ENCODE measurements at places on chromosomes 6 and 20. TPM values are rescaled to one million over a fixed set of nuclear protein-coding genes. Genes with fewer than 3 reads are reported as not detected.

Gene LPA
- 0.21 TPM for total RNA-seq

Gene LAMP5
- total RNA-seq = not detected

Gene MLN
- total RNA-seq = not detected

Gene VEGFA
- 98.7 TPM for total RNA-seq

DNA sequence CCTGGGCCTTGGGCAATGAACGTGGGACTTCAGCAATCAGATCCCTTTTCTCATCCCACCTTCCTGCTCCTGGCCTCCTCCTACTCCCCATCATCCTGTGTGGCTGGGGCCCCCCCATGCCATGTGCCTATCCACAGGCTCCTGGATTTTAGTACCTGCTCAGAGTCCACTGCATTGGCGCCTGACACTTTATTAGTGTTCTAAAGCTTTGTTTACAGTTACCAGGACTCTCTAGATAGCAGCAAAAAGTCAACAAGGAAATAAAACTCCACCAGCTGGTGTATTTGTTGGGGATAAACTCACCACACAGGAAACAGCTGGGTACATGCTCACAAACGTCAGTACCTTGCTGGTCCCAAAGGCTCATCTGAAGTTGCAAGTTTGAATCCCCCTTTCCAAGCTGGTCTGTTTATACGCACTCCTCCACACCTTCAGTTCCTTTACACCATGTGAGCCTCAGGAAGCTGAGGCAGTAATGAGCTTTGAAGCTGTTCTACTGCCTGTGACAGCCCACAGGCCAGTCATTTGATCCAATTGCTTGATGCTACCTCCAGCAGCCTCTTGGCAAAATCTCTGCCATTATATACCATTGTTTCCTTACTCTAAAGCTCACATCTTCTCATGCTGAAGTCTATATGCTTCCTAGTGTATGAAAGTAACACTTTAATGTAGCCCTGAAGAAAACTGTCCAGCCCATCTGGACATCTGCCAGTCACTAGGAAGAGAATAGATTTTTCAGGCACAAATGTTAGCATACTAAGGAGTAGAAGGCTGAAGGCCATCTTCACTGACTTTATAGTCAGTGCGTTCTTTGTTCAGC is 76.6 kb downstream of the ANKEF1 start:
- no peak overlapping the region for H3K4me3 ChIP-seq
- H3K27me3 ChIP-seq = no peaks in the 10 kb centered on the region
- DNase-seq = no peak
- no peaks in the 10 kb centered on the region for H3K36me3 ChIP-seq
- H3K27ac ChIP-seq = no peak overlapping the region
- no peaks in the 10 kb centered on the region for H3K4me1 ChIP-seq

- no peaks in the 10 kb centered on the region for H3K36me3 ChIP-seq
- no peak overlapping the region for H3K4me3 ChIP-seq
- no peaks in the 10 kb centered on the region for H3K27me3 ChIP-seq
- no peak overlapping the region for H3K27ac ChIP-seq
- DNase-seq = no peak
Observed at GRCh38 chr6:112634376-112634775, 287.2 kb downstream of the RFPL4B start.

DNA sequence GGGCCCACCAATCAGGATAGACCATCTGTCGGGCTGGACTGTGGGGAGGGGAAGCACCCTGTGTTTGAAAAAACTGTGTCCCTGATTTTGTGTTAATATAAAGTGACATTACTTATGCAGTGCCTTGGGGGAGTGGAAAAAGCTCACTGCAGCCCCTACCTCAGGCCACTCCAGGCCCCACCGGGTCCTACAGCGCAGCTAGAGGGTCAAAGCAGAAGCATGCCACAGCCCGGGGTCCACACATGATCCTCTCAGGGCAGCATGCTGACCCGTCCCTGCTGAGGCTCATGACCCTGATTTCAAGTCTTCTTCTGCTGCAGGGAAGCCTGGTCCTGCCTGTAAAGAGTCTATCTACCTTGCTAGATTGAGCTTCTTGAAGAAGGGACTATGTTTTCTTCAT is 133.0 kb upstream of the PLCB4 start:
- H3K27ac ChIP-seq = no peak overlapping the region
- no peaks in the 10 kb centered on the region for H3K27me3 ChIP-seq
- no peaks in the 10 kb centered on the region for H3K4me1 ChIP-seq
- H3K4me3 ChIP-seq = no peak overlapping the region

All from Panc1 (cell line).